ENCODE measurements at places on chromosomes 6 and 20.

- DNase-seq, result no peak
Measured at GRCh38 chr6:124738482-124738881, 223.8 kb upstream of the RNF217 start.

- DNase-seq, result no peak
Measured at GRCh38 chr6:29295623-29296022, 5.9 kb upstream of the OR14J1 start.

GRCh38 chr6:159221486-159222170 lies 52.4 kb downstream of the FNDC1 start:
- DNase-seq, result no peak

- DNase-seq, result no peak
Measured at GRCh38 chr6:104526376-104526775, 333.3 kb downstream of the HACE1 start.

GRCh38 chr6:2806644-2807043 lies 35.0 kb downstream of the SERPINB1 start:
- DNase-seq, result no peak

DNA sequence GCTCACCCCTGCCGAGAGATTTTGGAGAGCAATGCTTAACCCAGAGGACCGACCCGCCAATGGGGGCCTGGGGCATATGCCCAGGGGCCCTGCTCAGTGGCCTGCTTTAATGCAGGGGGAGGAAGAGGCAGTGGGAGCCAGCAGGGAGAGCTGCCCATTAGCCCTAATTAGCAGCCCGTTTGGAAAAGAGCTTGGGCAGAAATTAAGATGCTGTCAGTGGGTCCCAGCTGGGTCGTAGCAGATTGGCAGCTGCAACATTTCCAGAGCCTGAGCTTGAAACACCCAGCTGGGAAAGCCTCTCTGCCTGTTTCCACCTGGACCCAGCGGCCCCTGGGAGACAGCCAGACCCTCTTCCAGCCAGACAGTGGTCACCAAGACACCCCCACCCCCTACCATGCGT lies 39.5 kb downstream of the CD40 start:
- DNase-seq, result peak; percentile 42

DNA sequence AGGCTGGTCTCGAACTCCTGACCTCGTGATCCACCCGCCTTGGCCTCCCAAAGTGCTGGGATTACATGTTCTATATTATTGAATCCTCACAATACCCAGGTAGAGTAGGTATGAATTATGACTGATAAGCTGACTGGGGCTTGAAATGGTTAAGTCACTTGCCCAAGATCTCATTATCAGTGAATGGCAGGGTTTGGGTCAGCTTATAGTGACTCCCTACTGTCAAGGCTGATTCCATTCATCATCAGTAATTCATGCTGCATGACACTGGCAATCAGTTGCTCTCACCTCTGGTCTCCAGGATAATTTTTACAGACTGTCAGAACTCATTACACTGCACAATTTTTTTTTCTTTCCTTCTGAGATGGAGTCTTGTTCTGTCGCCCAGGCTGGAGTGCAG lies 127.6 kb downstream of the KIF13A start:
- DNase-seq, result no peak

- DNase-seq, result no peak
Measured at GRCh38 chr6:46407776-46408530, 83.3 kb downstream of the RCAN2 start.

DNA sequence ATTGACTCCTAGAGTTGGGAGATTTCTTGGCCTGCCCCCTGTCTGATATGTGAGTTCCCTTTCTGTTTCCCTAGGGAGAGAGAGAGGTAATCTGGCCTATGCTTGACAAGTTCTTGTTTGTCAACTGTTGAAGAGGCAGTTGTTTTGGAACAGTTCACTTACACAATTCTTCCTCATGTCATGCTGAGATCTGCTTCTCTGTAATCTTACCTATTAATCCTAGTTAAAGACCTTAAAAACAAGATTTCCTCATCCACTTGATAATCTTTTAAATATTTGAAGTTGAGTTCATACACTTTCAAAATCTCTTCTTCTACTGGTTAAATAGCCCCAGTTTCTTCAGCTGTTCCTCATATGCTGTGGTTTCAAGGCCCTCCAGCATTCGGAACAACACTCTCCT lies 89.9 kb downstream of the FIG4 start:
- DNase-seq, result no peak

DNA sequence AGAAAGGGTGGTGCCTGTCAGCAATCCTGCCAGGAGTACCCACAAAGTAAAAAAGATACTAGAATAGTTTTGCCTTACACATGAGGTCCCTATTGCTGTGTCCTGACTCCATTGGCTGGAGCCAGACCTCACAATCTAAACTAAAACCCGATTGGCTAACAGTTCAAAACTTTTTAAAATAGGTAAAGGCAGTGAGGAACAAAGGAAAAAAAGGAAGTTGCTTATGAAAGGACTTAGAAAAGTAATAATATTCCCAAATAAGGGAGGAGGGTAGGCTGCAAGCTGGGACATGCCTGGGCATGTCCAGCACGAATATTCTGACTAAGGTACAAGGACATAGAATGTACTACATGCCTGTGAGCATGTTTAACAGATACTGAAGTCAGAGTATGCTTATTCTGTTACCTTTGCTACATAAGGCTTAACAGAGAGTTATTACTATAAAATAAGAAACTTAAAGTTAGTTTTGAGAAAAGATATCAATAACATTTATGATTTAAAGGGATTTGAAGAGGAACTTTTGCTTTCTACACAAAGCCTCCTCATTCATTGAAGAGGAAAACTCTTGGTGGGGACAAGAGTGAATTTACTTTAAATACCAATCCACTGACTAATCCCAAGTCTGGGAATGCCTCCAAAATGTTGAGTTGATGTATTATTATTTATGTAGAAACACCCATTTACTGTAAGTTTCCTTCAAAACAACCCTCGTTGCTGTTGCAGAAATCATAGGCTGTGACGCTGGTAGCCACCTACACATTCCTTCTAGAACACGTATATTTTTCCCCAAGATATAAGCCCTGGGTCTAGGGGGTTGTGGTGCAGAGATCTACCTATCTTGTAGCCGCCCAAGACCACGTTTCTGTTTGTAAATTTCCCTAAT lies 8.2 kb upstream of the MTHFD1L start:
- DNase-seq, result no peak

GRCh38 chr20:237489-237888 lies 10.4 kb downstream of the DEFB129 start:
- DNase-seq, result no peak

GRCh38 chr6:164108092-164108491 lies 693.6 kb downstream of the QKI start:
- no peak for DNase-seq

DNA sequence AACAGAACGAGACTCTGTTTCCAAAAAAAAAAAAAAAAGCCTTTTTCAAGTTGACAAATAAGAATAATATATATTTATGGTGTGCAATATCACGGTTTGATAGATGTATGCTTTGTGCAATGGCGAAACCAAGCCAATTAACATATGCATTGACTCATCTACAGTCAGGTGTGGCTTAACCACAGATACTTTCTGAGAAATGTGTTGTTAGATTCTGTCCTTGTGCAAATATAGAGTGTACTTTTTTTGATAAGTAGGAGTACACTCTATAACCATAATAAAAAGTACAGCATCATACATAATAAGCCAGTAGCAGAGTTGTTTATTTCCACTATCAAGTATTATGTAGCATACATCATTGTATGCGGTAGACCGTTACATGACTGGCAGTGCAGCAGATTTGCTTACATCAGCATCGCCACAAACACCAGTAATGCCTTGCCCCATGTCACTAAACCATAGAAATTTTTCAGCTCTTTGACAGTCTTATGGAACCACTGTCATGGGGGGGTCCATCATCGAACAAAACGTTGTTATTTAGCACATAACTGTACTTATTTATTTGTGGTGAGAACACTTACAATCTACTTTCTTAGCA lies 59.2 kb downstream of the TMEM170B start:
- no peak for DNase-seq

- no peak for DNase-seq
Measured at GRCh38 chr6:138052783-138053182, 54.4 kb downstream of the PERP start.

DNA sequence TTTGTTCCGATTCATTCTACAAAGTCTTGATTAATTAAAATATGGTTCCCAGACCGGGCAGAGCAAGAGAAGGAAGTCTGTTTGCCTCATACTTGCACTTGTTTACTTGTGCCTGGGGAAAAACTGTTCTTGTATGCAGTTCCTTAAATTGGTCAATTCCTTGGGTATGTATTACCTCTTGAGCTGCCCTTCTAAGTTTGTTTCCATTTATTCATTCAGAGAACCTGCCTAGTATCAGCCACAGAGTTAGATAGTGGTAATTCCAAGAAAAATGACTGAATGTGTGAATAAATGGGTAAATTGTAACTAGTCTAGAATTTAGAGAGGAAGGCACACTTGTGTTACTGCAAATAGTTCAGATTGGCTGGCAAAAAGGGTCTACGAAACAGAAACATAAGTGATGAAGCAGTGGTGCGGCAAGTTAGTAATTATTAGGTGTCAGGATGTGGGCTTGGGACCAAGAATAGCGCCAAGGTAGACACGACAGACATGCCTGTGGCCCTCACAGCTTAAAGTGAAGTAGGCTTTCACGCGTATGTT lies 525 bp upstream of the MAK start:
- DNase-seq, result no peak

GRCh38 chr6:18263418-18264218 lies 712 bp downstream of the DEK start:
- no peak for DNase-seq

- DNase-seq, result no peak
Measured at GRCh38 chr6:3165631-3166534, 8.5 kb upstream of the TUBB2A start.

All from WERI-Rb-1 (cell line).